Activated CD4-positive, alpha-beta T cell treated with anti-CD3 and anti-CD28 coated beads, Interleukin-2, amount 50 U/mL, for 16 hours (primary cell): ENCODE measurements at places on chromosomes 2 and 18.

- no peak for DNase-seq
Observed at GRCh38 chr18:77705301-77705700, 455.7 kb downstream of the GALR1 start.

DNA sequence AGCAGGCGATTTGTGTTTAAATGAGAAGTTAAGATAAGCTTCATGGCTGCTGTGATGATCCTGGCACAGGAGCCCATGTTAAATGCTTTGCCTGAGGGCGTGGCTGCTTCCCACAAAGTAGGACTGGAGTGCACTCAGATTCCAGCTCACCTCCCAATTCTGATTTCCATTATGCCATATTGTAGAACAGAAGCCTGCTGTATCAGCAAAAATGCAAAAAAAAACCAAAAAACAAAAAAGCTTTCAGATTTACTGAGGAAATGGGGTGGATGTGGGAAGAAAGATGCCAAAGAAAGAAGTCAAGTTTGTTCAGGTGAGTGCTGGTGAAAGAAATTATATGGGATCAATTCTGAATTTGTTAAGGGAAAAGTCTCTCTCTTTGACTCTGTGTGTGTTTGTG is 610.4 kb upstream of the NETO1 start:
- DNase-seq: no peak

- no peak for DNase-seq
Observed at GRCh38 chr2:228655331-228655730, 473.8 kb upstream of the SPHKAP start.

GRCh38 chr2:32947484-32948143 is 861 bp downstream of the LTBP1 start:
- DNase-seq: peak; percentile 32

DNA sequence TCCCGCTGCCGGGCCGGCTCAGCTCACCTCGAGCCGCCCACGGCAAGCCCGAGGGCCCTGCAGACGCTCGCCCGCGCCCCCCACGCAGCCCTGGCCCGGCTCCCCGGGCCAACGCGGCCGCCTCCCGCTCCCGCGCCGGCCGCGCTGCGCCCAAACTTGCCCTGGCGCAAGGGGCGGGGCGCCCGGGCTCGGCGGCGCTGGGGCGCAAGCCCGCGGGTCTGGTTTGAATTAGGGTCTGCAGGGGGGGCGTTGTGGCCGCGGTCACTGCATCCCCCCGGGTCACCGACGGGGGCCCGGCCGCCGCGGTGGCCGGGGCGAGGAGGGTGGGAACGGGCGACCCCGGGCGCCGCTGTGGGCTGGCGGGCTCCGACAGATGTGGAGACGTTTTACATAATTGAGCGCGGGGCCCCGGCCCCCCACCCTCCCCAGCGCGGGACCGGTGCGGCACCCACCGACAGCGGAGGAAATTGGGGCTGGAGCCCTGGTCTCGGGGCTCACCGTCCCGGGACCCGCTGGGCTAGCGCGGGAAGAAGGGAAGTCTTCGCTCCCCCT is 690 bp downstream of the SDC1 start:
- no peak for DNase-seq

GRCh38 chr2:237283131-237283928 is 130.6 kb downstream of the COL6A3 start:
- no peak for DNase-seq

DNA sequence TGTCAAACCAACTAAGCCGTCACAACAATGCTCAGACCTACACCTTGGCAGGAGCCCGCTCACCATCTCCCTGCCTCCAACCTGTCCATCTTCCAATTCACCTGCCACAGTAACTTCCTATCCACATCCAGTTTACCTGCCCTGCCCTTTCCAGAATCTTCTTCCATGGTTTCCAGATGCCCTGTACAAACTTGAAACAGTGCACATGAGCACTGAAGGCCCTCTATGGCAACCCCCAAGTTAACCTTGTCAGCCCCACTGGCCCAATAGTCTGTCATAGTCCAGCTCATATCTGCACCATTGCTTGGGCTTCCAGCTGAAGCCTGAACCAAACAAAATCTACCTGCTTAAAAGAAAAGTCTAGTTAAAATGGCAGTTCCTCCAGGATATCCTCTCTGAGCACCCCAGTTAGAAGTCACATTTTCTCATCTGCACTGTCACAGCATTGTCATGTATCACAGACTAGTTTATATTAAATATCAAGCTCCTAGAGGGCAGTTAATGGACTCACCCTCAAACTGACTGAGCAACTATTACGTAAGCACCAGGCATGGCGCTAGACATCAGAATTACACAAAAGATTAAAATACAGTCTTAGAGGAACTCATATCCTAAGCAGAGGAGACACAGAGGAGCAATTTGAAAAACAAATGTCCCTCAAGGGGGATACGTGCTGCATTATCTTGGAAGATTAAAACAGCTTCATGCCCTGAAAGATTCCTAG is 11.6 kb downstream of the NFE2L2 start:
- no peak for DNase-seq

- no peak for DNase-seq
Observed at GRCh38 chr2:236434593-236434992, 135.0 kb upstream of the ACKR3 start.

DNA sequence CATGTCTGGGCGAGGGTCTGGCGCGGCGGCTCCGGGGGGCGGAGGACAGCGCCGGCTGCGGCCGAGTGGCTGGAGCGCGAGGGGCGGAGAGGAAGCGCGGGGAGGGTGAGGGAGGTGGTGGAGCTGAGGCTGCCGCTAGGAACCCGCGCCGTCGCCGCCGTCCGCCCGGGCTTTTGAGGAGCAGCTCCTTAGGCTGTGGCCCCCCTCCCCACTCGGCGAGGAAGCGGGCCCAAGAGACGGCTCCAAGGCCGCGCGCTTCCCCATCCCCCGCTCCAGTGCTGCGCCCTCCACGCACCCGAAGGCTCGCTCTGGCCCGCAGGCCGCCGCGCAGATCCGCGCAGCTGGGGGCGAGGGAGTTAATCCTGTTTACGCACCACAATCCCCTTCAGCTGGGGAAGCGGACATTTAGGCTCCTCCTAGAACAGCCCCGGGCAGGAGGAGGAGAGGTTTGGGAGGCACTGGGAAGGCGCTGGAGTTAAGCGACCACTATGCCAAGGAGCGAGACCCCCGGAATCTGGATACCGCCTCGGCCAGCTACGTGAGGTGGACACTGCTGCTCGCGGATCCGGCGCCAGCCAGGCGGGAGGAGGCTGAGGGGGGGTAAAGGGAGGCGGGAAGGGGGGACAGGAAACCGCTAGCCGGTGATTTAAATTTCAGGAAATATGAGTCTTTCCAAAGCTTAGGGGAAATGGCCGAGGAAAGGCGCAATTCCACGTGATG is at the start of gene CNRIP1:
Gene CNRIP1, minus strand, starts transcription at position 552 of the 720 bp plus-strand sequence. Its CDS starts 549 bp downstream, at position 3.
- no peak for DNase-seq

- no peak for DNase-seq
Observed at GRCh38 chr18:52995875-52996274, 655.9 kb downstream of the DCC start.

- DNase-seq: peak; percentile 49
Observed at GRCh38 chr18:23563377-23564043, 22.8 kb downstream of the NPC1 start.

GRCh38 chr2:113376253-113376912 is 61.1 kb upstream of the ZNG1B start:
- no peak for DNase-seq

- DNase-seq: peak; percentile 15
Observed at GRCh38 chr2:168633200-168633599, 169.2 kb upstream of the NOSTRIN start.

DNA sequence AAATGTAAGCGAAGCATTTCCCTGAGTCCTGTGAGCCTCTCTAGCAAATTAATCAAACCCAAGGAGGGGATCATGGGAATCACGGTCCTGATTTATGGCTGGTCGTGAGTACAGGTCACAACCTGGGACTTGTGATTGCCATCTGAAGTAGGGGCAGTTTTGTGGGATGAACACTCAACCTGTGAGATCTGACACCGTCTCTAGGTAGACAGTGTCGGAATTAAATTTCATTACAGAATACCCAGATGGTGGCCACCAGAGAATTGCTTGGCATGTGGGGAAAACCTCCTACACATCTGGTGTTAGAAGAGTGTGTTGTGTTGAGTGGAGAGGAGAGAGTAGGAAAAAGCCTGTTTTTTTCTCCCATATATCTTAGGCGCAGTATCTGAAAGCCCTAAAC is 12.5 kb downstream of the CAPN14 start:
- DNase-seq: no peak

DNA sequence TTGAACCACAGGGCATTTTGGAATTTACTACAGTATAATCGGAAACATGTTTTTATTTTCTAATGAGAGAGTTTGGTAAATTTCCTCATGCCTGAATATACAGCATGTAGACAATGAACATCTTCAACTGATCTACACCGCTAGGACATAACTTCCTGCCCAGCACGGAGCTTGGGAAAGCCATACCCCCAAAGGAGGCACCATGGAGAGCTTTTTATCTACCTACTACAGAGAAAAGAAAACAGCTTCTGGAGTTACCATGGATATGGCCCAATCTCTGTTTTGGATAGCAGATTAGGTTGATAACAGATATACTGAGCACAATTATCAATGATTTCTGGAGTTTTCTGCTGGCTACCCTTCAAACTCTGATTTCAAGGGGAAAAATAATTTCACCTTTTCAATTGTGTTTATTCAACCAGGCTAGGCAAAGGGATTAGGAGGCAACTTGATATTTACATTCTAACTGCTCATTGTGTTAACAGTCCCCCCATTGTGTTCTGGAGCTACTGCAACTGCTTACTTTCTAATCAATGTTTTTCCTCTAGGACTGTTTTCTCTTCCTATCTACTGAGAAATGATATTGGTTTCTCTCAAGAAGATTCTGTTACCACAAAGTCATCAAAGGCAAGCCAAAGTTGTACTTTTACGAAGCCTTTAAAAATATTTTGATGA is 123.0 kb upstream of the ARHGAP28 start:
- no peak for DNase-seq

DNA sequence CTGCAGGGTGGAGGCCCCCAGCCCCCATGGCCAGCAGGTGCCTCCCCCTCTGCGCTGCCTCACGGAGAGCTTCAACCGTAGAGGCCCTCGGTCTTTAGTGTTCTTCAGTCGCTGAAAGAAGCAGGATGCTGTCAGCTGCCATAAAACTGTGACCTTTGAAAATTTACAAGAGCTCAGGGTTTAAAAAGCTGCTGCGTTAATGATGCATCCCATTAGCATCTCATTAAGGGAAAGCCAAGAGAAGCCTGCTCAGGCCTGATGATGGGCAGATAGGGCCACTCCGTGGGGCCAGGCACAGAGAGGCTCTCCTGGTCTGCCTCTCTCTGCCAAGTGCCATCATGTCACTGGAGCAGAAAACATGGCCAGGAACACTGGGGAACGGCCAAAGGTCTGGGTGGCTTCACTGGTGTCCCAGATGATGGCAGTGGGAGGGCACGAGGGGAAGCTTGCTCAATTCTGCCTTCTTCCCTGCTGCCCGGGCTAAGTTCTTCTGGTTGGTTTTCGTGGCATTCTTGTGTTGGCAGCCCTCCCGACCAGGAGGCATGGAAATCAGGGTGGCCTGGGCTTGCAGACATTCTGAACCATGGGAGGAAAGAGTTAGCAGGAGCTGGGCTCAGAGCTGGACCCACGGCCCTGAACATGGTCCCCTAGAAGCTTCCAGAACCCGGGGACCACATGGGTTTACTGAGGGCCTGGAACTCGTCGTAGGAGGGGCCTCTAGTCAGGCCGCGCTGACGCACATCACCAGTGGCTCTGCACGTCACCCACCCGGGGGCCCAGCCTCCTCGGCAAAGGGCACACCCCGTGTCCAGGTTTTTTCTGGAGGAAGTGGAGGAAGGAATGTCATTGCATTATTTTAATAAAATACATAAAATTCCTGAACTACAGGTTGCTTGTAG is 250.7 kb downstream of the KLHL29 start:
- DNase-seq: no peak
